H7 (cell line): ENCODE measurements at places on chromosomes 7 and 10. TPM values are rescaled to one million over a fixed set of nuclear protein-coding genes. Genes with fewer than 3 reads are reported as not detected.

GRCh38 chr7:24974026-24974832, 5.7 kb downstream of the OSBPL3 start:
- no peak for DNase-seq

- DNase-seq: no peak
These were observed 28.9 kb downstream of the CPA1 start for GRCh38 chr7:130409067-130409711.

The C7orf57 gene
- 0.35 and 0.85 TPM in 2 replicates for total RNA-seq

The ACTL6B gene
- total RNA-seq: 0.30 and 0.90 TPM in 2 replicates

GRCh38 chr7:91235211-91235832, 28.9 kb upstream of the FZD1 start:
- DNase-seq: no peak

GRCh38 chr7:105198223-105198622, 184.2 kb downstream of the KMT2E start:
- no peak for DNase-seq

- DNase-seq: no peak
These were observed 42.9 kb downstream of the IDE start for GRCh38 chr10:92530891-92531535.

GRCh38 chr10:110992006-110992800, 72.8 kb downstream of the SHOC2 start:
- no peak for DNase-seq
